Left forelimb (tissue), 1 donor: ENCODE measurements at places on chromosomes 2 and 18.

GRCh38 chr2:120576509-120577474 is 158.9 kb upstream of the GLI2 start:
- DNase-seq: no peak

GRCh38 chr2:189799531-189799930 is 15.3 kb downstream of the PMS1 start:
- DNase-seq: no peak

DNA sequence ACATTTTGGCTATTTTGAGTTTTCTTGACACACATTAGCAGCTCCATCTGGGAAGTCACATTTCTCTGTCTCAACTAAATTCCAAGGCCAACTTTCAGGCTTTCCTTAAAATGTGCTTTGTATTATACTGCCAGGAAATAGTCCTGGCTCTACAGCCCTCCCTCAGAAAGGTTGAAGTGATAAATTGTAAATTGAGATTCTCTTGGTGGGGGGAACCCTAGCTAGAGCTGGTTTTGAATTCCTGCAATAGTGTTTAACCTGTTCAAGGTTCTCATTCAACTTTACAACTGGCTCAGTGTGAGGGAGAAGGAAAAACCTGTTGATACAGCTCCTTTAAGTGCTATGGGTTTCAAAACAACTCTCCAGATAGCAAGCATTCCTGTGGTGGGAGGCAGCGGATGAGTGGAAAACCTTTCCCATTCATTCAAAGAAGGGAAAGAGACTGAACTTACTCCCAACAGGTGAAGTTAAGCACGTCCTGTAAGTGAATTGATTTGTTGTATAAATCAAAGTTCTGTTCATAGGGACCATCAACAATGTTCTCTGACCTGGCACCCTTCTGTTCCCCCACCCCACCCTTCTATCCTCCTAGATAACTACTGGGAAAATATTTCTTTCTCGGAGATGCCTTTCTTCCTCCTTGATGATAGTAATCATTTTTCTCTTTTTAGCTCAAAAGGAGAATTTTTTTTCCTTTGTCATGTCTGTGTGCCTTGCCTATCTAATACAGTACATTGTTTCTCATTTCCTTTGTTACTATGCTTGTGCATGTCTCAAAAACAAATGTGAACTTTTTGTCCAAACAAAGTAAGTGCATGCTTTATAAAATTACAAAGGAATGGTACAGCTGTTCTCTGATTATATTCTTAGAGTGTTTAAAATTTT is 44.2 kb upstream of the SLC39A10 start:
- DNase-seq: no peak

GRCh38 chr18:52936931-52937330 is 596.9 kb downstream of the DCC start:
- DNase-seq: no peak

DNA sequence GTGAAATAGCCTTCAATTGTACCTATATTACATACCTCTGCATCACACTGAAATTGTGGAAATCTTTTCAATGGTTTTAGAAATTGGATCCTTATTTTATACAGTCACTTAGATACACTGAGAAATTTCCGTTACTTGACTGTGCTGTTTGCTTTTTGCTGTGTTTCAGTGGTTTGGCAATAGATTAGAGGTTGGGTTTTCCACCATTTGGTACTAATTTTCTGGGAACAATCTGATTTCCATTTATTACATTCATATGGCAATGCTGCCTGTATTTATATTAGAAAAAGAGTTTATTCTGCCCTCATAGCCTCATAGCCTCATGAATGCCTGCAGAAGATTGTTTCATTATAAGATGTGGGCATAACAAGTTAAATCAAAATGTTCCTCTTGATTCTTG is 285.0 kb downstream of the GULP1 start:
- DNase-seq: no peak

- no peak for DNase-seq
These were observed 193.4 kb downstream of the FHOD3 start for GRCh38 chr18:36490897-36491296.

GRCh38 chr2:40690036-40690435 is 238.1 kb upstream of the SLC8A1 start:
- DNase-seq: no peak

DNA sequence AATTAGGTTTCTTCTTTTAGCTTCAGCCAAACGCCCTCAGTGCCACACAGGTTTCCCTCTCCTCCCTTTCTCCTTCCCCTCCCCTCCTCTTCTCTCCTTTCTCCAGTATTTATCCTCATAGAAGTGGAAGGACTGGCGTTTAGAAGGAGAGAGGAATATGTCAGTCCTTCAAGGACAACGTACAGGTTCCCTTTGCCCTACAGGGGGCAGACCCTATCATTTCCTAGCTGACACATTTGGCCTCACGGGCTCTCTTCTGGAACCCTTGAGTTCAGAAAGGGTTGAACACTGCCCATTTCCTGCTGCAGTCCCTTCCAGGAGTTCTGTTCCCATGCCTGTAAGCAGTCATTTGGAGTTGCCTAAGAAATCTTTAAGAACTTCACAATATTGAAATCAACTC is 46.1 kb downstream of the CDCA7 start:
- no peak for DNase-seq

DNA sequence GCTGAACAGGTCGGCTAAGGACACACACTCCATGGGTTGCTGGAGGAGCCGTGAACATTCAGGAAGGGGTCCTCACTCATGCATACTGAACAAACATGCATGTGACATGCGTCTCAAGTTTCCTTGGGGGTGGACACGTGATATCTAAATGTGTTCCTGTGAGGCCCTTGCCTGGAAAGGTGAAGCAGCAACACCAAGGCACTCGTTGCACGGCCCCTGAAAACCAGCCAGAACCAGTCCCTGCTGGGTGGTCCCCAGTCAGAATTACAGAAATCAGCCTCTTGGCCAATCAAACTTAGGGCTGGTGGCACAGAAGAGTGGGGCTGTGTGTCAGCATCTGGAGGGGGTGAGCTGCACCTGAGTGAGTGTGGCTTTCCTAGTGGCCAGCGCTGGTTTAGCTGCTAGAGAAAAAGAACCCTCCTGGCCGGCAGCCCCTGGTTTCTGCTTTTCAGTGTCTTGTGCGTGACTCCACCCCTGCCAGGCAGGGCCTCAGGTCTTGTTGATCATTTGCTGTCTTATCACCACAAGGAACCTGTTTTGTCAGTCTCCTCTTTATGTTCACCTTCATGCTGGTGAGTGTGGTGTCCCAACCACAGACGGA is 3.2 kb upstream of the AQP12B start:
- DNase-seq: no peak

DNA sequence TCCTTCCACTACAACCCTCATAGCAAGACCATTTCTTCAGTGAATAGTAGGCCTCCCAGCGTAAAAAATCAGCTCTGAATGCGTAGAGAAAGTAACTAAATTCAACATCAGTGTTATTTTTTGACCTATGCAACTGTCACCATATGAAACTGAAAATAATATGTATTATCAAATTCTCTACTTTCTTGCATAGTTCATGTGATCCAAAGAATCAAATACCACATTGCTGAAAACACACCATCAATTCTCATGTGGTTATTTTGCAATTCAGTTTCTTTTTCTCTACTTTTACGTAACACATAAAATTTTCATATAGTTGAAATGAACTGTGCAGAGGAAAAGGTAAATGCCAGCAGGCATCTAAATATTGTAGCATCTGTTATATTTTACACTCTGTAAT is 208.5 kb upstream of the SPOPL start:
- DNase-seq: no peak

DNA sequence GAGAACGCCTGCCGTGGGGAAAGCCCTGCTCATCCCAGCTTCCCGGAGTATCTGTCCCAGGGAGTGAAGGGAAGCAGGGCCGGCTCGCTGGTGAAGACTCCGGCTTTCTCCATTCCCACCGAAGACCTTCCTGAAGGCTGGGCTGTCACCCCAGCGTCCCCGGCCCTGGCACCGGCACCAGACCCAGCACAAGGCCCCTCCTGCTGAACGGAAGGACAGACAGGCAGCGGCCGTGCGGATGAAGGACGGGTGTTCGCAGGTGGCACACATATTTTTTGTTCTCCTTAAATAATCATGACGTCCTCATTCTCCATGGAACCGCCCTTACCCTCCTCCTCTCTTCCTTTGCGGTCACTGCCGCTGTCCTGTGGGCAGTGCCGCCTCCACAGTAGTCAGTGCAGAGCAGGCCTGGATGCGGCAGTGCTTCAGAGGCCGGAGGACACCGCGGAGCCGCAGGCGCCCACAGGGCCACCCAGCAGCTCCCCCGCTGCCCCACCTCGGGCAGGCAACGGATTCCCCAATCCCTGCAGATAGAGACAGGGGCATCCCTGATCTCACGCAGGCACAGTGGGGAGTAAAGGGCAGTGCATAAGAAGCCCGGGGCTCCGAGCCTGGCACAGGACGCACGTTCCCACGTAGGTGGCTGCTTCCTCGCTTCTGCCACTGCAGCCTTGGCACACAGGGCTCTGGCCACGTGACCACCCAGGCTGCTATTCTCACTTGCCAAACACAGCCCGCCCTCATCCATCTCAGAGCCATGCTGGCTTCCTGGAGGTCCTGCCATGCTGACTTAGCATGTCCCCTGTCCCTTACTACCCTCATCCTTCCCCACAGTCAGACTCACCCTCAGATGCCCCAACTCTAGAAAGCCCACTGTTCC is 229.7 kb downstream of the EIPR1 start:
- no peak for DNase-seq

DNA sequence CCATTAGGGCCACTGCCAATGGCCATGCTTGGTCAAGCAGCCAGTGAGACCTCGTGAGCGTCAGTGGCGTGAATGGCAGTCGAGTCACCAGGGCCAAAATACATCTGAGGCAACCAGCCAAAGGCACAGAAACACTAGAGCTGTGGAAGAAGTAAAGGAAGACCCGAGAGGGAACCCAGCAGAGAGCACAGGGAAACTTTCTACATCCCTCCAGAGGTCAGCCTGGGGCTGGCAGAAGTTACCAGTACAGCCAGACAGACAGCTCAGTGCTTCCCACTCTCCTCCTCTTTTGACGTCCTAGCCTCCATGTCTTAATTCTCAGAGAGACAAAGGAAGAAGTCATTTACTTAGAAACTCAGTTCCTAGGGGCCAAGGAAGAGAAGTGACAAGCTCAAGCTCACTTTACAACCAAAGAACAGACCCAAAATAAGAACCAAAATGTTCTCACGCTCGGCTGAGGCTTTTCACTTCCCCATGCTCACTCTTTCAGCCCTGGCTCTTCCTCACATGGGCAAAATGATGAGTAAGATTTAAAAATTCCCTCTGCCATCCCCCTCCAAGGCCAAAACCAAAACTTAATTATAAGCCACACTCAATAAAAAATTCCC is 8.7 kb downstream of the CYRIA start:
- DNase-seq: no peak

DNA sequence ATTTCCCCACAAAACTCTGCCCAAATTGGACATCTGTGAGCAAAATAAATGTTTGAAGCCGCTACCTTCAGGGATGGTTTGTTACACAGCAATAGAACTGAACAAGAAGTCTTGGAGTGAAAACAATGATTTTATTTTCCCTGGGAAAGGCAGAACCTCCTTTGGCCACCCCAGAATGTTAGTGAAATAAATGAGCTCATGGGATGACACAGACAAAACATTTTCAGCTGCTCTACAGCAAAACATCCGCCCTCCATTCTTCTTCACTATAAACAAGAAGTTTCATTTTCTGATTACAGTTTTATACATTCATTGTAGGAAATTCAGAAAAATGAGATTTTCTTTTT is 4.3 kb upstream of the EFHD1 start:
- no peak for DNase-seq

DNA sequence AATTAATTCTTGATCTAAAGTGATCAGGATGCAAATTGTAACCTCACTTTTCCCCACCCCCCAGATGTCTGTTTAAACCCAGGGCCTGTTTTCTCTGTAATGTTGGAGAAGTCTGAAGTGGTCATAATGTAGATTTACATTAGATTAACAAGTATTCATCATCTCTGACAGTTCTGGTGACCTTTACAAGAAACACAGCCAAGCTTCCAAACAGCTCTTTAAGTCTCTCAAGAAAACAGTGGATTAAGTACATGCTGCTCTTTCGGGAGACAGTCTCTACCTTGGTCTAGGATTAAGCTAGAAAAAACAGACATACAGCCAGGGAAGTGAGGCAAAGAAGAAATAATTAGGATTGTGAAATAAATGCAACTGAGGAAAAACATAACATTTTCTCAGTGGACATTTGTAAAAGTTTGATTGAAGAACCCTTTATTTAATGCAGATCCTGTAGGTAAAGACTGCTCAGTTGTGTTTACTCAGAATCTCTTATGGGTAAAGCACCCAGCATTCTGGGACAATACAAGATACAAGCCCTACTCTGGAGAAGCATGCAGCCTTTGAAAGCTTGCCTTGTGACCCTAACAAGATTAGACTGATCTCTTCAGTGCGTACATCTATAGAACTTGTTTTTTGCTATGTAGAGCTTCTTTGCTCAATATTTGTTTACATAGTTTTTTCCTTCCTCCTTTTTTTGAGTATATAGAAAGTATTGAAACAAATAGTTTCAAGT is 203.9 kb downstream of the PHLPP1 start:
- no peak for DNase-seq

DNA sequence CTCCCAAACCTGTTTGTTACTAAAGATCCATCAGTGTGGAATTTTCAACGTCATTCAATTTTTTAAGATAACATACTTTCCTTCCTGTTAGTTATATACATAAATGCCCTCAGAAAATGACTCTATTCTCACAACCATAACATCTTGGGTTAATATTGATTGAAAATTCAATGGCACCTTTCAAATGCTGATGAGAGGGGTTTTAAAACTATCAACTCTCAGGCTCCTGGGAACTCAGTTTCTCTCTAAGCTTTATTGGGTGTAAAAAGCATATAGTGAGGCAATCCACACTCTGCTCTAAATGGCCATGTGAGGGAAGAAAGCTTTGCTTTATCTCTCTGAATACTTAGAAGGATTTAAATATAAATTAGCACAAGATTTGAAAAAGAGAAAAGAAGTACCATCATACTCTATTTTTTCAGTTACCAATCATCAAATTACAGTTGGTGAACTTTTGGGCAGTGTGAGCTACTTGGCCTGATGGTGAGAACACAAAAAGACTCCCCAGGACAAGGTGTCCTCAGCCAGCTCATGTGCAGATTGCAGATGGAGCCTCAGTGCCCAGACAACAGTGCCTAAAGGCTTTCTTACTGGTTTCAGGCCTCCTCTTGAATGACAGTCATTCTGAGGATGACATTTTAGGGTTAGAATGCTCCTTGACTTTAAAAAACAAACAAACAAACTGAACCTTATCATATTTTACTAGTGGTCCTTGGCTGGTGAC is 24.6 kb upstream of the CERS6 start:
- DNase-seq: no peak

GRCh38 chr2:188850786-188851185 is 123.4 kb upstream of the COL3A1 start:
- DNase-seq: no peak

DNA sequence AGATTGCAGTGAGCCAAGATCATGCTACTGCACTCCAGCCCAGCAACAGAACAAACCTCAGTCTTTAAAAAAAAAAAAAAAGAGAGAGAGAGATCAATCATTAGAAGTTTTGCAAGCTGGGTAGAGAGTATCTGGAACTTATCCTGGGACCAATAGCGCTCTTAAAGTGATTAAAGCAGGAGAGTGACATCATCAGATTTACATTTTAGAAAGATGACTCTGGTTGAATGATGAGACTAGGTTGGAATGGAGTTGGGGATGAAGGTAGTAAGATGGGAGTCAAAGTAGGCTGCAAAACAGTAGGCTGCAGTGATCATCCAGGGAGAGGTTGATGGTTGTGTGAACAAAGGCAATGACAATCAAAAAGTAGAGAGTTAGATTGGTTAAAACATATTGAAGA is 37.8 kb downstream of the MYL1 start:
- DNase-seq: no peak

GRCh38 chr2:237556773-237557632 is 9.4 kb upstream of the PRLH start:
- DNase-seq: no peak
